GM04504 (cell line): ENCODE measurements at places on chromosomes 11 and 22.

- peak; percentile 61 for DNase-seq
Observed at GRCh38 chr11:118374729-118375128, 15.3 kb downstream of the UBE4A start.

- no peak for DNase-seq
Observed at GRCh38 chr11:127199306-127199801, 198.8 kb upstream of the KIRREL3 start.

DNA sequence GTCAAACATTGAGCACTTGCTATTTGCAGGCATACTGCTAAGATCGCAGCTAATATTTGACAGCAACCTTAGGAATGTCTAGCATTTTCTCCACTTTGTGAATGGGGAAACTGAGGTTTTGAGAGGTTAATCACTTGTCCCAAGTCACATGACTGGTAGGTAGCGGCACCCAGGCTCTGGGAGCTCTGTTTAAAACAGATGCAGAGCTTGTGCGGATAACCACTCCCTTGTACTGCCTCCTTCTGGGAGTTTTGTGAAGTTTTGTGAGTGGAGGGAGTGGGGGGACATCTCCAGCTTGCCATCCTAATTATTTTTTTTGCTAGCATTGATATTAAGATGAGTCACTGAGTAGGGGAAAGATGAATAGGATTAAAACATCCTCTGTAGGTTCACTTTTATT lies 134.7 kb downstream of the GRIK4 start:
- DNase-seq = no peak

- DNase-seq = peak; percentile 32
Observed at GRCh38 chr11:61429346-61429690, 457 bp downstream of the CPSF7 start.

- no peak for DNase-seq
Observed at GRCh38 chr11:94835594-94835927, 67.4 kb downstream of the AMOTL1 start.

DNA sequence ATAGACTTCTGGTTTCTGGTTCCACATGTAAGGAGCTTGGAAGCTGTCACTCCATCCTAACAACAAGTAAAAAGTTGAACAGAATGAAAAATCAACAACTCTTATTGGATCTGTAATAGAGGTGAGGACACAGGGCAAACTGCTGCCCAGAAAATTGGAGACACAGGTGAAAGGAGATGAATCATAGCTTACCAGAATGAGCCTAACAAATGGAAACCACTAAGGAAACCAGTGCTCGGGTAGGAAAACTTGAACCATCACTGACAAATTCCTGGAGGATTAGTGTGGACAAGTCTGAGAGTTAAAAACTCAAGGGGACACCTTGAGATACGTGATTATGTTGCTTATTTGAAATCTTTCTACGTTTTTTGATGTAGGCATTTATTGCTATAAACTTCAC lies 52.1 kb downstream of the GDPD4 start:
- DNase-seq = no peak

GRCh38 chr11:17513853-17514252 lies 30.4 kb downstream of the USH1C start:
- no peak for DNase-seq

GRCh38 chr22:21022955-21023614 lies 8.1 kb downstream of the P2RX6 start:
- no peak for DNase-seq

DNA sequence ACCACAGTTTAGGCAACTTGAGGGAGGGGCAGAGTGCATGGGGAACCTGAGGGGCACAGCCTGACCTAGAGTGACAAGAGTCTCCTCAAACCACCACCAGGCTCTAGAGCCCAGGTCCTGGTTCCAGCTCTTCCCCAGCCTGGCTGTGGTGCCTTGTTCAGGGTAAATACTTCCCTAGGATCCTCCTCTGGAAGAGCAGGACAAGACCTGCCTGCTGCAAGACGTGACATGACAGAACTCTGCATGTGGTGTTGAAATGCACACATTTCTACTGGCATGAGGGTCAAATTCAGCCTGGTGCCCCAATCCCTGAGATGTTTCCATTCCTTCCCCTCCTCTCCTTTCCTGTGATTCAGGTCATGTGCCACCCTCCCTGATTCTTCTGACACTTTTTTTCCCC lies 3.3 kb downstream of the SEC14L2 start:
- DNase-seq = no peak

- DNase-seq = no peak
Observed at GRCh38 chr11:131615611-131616010, 245.2 kb downstream of the NTM start.

DNA sequence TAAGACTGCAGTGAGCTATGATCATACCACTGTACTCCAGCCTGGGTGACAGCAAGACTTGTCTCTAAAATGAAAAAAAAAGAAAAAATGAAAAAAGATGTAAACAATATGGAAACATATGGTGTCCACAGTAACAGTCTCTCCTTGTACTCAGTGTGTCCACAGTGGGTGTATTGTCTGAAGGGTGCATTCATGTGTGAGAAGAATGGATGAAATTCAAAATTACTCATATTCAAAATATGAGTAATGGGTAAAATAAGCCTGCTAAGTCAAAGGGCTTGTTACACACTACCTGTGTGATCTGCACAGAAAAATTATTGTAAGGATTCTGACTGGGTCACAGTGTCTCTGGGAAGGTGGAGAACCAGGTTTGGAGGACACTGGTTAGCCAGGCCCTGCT lies 26.9 kb downstream of the PPFIA1 start:
- DNase-seq = no peak
